ENCODE measurements at places on chromosomes 4 and X.

GRCh38 chrX:40154250-40154852, 56.6 kb upstream of the BCOR start:
- DNase-seq, result no peak

- DNase-seq, result no peak
These were observed 230.9 kb upstream of the GPC4 start for GRCh38 chrX:133645977-133646718.

DNA sequence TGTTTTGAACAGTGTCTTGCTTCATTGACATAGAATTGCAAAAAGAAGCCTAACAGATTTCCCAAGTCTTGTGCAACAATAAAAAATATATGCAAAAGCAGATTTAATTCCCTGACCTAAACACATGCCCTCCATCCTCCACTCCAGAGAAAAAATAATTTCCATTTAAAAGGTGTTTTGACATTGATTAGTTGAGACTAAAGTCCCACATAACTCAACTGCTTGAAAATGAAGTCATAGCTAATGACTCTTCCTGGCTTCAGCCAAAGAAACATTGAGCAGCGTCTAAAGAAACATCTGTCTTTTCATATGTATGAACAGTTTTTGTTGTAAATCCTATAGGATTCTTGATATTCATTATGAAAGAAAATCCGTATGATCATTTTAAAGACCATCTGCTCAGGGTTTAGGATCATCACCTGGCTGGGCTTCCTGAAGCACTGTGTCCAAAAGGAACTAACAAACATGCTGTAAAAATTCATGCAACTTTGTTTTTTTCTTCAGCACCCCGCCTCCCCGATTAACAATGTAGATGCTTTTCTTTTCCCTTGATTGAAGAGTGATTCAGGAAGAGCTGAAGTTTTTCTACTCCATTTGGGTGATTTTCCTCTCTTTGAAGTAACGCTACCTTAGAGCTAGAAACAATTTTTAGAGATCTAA, 273.4 kb downstream of the HS3ST1 start:
- DNase-seq, result no peak

- DNase-seq, result no peak
These were observed 12.7 kb upstream of the ABLIM2 start for GRCh38 chr4:8171266-8171665.

GRCh38 chrX:147978931-147979330, 2.2 kb upstream of the FMR1NB start:
- no peak for DNase-seq

- DNase-seq, result no peak
These were observed 260.9 kb downstream of the SLC7A11 start for GRCh38 chr4:137981277-137981676.

GRCh38 chrX:104987063-104987462, 233.4 kb downstream of the TEX13A start:
- no peak for DNase-seq

DNA sequence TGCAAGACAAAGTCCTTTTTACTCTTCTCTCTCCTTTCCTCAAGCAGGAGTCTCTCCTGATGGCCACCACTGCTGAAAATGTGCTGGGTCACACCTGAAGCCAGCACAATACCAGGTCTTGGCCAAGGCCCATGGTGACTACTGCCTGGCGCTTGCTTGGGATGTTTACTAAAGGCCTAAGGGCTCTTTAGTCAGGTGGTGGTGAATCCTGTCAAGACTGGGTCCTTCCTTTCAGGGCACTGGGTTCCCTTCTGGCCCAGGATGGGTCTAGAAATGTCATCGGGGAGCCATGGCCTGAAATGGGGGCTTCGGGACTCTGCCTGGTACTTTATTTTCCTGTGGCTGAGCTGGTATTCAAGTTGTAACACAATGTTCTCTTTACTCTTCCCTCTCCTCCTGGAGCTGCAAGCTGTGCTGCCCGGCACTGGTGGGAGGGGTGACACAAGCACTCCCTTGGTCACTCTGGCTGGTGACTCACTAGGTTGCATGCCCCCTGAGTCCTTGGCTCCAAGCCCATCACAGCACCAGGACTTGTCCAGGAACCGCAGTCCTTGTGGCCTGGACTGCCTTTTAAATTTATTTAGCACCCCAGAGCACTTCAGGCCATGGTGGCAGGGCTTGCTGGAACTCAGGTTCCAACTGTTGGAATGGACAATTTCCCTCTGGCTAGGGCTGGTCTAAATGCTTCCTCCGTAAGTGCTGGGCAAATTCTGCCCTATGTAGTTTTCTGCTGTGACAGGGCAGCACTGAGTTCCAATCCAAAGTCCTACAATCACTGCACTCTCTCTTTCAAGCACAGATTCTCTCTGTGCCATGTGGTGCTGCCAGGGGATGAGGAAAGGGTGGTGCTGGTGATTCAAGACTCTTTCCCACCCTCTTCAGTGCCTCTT, 11.3 kb downstream of the ARL13A start:
- DNase-seq, result no peak

DNA sequence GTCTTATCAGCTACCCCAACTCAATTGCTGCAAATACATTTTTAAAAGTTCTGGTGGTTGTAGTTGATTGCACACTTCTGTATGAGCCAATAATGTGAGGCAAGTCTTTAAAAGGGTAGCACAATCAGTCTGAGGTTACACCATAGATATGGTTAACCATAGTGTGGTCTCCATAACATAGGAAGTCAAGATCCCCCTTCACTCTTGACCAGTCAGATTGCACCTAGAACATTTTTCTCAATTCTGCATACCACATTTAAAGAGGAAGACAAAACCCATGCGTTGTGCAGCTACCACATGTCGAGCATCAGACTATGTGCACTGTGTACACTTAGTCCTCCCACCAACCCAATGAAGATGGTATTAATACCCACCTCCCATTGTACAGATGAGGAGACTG, 26.5 kb upstream of the CYBB start:
- no peak for DNase-seq

DNA sequence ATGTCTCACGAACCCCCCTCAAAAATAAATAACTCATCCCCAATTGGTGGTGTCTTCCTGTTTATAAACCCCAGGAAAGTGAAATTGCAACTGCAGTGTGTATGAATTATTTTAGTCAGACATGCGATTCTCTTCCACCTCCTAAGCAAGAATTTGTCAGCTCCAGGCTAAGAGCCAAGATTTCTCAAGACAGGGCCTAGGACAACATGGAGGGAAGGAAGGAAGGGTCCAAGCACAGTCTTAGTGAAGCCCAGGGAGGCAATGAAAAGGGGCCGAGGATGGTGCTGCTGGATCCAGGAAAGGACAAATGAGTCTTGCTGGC, 20.0 kb downstream of the SH3KBP1 start:
- DNase-seq, result no peak

DNA sequence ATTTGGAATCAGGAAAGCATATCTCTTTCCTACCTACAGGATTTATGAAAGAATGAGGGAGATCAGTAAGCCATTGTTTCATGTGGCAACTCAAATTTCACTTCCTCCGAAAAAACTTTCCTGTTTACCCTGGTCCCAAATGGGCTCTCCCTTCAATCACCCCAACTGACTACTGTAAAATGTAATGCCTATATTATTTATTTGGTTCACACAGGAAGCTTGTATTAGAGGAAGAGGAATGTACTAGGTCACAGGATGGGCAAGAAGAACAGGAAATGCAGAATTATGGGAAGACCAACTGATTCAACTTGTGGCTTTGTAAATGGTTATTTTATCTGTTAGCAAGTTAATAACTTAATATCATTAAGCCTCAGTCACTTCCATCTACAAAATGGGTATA, 23.1 kb downstream of the COL4A6 start:
- DNase-seq, result no peak

GRCh38 chr4:19324184-19324583, 927.5 kb upstream of the SLIT2 start:
- DNase-seq, result no peak

- DNase-seq, result no peak
These were observed 261.2 kb upstream of the ANKRD50 start for GRCh38 chr4:124973716-124974115.

GRCh38 chr4:154781983-154782293, 866 bp downstream of the RBM46 start:
- DNase-seq, result no peak

DNA sequence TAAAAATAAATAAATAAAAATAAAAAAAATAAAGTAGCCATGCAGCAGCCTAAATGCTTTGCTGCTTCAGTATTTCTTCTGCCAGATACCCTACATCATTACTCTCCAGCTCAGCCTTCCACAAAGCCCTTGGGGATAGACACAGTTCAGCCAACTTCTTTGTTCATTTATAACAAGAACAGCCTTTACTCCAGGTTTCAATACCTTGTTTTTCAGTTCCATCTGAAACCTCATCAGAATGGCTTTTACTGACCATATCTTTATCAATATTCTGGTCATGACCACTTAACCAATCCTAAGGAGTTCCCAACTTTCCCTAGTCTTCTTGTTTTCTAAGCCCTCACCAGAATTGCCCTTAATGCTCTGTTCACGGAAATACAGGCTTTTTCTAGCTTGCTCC, 128.3 kb upstream of the MED14 start:
- no peak for DNase-seq

GRCh38 chrX:70257423-70258288, 2.3 kb downstream of the P2RY4 start:
- no peak for DNase-seq

DNA sequence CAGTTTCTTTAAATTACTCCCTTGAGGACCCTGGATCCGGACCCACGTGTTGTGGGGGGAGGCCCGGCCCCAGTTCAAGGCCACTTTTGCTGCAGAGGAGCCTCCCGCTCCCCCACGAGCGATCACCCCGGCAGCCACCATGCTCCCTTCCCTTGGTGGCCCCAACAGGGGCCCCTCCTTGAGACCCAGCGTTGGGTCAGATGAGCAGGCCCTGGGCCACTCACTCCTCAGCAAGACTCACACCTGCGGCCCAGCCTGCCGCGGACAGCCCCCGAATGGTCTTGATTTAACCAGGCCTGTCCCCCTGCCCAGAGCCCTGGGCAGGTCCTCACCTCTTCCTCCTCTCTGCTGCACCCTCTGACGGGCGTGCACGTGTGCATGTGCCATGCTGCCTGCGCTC, 4.3 kb downstream of the CPLX1 start:
- no peak for DNase-seq

- no peak for DNase-seq
These were observed 67.5 kb downstream of the PRR32 start for GRCh38 chrX:126886997-126887396.

DNA sequence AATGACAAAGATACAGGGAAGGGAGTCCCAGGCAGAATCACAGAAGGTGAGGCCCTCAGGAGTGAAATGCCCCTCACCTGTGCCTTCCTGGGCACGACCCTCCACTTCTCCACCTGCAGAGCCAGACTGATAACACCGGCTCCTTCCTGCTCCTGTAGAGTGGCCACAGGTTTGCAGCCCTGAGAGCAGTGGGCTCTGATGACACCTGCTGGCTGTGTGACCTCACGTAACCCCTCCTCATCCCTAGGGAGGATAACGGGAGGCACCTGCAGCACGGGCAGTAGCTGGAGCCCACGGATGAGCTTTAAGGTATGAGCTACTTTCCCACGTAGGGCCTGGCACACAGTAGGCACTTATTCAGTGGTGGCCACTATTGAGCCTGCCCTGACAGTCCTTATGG, 25.5 kb upstream of the MAN2B2 start:
- DNase-seq, result no peak

DNA sequence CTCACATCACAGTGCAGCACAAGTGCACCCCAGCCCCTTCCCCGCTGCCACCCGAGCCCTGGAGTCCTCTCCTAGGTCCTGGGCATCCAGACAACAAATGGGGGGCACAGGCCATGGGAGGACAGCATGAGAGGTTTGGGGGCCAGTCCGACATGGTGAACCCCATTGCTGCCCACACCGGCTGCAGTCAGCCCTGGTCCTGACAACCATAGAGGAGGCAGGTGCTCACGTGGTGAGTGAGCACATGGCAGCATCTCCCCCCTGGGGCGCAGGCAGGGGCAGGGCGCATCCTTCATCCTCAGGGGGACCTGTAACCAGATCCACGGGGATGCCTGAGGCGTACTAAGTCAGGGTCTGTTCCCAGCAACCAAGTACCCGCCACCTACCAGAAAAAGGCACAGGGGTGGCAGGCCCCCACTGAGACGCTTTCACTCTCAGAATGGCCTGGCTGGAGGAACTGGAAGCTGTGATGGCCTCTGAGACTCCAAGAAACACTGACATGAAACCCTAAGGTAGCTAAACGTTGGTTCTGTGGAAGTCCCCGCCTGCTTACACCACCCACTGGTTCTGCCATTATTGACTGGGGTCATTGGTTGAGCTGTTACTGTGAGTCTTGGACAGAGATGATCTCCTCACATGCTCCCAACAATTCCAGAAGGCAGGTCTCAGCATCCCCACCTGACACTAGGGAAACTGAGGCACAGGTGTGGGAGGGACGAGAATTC, 6.5 kb downstream of the ZFYVE28 start:
- DNase-seq, result no peak

DNA sequence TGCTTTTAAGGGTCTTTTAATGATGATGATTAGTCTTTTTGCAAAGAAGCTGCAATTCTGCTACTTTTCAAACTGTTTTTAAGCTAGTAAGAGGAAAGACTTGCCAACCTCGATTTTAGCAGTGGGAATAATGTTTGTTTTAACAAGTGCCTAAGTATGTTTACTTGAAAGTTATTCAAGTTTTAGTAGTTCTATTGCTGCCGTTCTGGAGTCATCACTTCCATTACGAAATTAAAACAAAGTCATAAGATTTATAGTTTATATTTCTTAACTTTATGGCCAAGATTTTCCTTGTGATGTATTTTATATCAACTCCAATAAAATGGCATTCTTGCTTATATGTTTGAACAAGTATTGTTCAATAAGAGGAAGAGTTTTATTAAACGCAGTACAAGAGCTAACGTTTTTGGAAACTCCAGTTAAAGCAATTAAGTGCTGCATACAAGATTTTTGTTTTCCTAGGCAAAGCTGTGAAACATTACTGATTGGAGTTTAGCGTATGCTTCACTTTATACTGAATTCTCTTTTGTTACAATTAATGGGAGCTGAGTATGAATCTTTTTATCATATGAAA, 211.3 kb downstream of the TENM3 start:
- DNase-seq, result no peak

DNA sequence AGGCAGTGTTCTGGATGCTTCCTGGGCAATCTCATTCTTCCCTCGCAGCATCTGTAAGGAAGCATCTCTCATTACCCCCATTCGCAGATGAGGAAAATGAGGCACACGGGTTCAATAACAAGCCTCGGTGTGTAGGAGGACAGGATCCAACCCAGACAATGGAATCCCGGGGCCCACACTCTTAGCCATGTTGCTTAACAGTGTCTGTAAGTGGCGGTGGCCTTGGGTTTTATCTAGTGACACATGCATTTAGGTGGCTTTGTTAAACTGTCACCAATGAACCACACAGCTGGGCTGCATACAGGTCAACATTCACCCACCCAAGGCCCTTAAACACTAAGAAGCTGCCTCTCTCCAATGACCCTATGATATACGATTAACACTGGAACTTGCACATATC, 22.6 kb downstream of the RELL1 start:
- no peak for DNase-seq
